ENCODE measurements at places on chromosomes 2 and 18. TPM values are rescaled to one million over a fixed set of nuclear protein-coding genes. Genes with fewer than 3 reads are reported as not detected.

GRCh38 chr18:46477425-46478011 lies 179.5 kb downstream of the LOXHD1 start:
- DNase-seq = no peak

GRCh38 chr2:134917888-134918525 lies 615 bp upstream of the CCNT2 start:
- peak; percentile 66 for DNase-seq

GRCh38 chr2:201139836-201140604 lies 24.1 kb downstream of the CFLAR start:
- no peak for DNase-seq

Gene WDCP
- 22.4 TPM for total RNA-seq
